ENCODE measurements at places on chromosomes 6 and 20.
A peak's percentile ranks its signal among the peaks of the same experiment; 100 is the strongest.

DNA sequence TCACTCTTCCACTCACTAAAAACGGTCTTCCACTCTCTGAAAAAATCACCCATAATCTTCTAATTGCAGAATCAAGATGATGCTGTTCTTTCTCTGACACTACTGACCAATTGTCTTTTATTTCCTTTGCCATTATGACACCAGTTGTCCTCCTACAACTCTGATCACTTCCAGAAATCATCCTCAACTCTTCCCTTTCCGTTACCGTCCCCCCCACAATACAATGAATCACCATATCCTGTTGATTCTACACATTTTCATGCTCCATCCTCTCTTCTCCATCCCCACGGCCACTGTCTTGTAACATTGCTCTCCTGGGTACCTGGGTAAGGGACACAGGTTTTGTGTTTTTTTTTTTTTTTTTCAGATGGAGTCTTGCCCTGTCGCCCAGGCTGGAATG, 2.5 kb upstream of the PPP2R5D start:
- DNase-seq, result no peak

- DNase-seq, result no peak
Observed at GRCh38 chr20:17967521-17968365, 851 bp downstream of the SNX5 start.

GRCh38 chr6:65123521-65123920, 583.5 kb downstream of the EYS start:
- DNase-seq, result no peak

GRCh38 chr6:164928057-164928727, 381.2 kb downstream of the C6orf118 start:
- no peak for DNase-seq

DNA sequence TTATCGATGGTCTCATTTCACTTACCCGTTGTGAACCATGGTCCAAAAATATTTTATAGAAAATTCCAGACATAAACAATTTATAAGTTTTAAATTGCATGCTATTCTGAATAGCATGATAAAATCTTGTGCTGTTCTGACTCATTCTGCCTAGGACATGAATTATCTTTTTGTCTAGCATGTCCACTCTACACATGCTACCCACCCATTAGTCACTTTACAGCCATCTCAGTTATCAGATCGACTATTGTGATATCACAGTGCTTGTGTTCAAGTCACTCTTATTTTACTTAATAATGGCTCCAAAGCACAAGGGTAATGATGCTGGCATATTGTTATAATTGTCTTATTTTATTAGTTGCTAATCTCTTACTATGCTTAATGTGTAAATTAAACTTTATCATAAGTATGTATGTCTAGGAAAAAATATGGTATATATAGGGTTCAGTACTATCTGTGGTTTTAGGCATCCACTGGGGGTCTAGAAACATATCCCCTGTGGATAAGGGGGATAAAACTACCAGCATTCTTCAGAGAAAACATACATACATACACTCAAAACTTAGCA, 252.0 kb upstream of the HTR1E start:
- no peak for DNase-seq

- no peak for DNase-seq
Observed at GRCh38 chr6:13165502-13166172, 162.7 kb downstream of the TBC1D7 start.

- no peak for DNase-seq
Observed at GRCh38 chr6:128339635-128340450, 180.6 kb downstream of the PTPRK start.

GRCh38 chr6:88472851-88473525, 306.8 kb upstream of the CNR1 start:
- no peak for DNase-seq

DNA sequence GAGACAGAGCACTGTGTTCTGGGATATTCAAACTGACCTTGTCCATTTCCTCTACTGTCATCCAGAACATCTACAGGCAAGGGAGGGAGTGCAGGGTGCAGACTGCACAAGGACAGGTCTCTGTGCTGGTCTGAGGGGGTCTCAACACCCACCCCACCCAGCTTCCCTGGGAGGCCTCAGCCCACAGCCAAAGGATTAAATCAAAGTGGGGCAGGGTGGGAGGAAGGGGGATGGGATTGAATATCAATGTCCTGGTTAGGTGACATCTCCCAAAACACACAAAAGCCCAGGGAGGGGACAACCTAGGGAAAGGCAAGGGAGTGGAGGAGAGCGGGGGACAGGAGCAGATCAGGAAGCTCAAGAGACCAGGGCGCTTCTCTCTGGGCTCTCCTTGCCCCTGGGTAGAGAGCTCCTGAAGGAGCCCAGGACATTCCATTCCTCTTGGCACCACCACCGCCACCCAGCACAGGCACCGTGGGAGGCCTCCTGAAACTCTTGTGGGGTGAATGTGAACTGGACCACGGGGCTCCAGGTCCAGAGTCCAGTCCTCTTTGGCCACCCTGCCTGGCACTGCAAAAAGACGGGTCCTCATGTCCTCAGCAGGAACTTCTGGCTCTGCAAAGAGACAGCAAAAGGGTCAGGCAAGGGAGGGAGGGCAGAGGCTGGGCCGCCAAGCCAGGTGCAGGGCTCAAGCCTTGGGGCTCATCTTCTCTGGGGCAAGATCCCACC, 73.9 kb downstream of the JPH2 start:
- DNase-seq, result no peak

- DNase-seq, result no peak
Observed at GRCh38 chr6:23349521-23350147, 776.4 kb upstream of the NRSN1 start.

DNA sequence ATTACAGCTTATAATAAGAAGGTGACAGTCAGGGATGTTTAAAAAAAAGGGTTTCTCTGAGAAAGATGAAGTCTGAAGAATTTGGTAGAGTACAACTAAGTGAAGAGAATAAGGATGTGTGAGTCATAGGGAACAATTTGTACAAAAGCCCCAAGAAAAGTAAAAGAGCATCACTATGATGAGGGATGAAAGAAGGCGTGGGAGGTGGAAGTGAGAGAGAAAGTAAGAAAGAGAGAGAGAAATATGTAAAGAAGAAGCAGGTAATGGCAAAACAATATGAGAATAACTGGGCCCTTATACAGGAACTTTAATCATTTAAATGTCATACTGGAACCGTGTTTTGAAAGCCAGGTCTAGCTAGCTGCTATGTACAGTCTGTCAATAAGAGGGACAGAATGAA, 179.4 kb downstream of the ASCC3 start:
- DNase-seq, result no peak

DNA sequence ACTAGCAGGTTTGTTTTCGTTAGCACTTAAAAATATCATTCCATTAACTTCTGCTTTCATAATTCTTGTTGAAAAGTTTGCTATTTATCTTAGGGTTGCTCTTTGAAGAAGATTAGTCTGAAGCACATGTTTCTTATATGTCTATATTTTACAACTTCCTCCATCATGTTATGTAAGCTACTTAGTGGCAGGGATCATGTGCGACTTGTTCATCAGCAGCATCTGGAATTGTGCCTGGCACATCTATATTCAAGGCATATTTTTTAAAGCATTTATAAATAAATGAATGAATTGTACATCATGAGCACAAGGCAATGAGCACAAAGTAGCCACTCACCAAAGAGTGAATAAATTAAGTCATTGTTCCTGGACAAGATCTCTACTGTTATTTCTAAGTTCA, 187.2 kb upstream of the COL21A1 start:
- peak; percentile 0 for DNase-seq

- no peak for DNase-seq
Observed at GRCh38 chr6:2666906-2667575, 83.7 kb downstream of the MYLK4 start.

- no peak for DNase-seq
Observed at GRCh38 chr6:134683783-134684422, 266.0 kb downstream of the ALDH8A1 start.

DNA sequence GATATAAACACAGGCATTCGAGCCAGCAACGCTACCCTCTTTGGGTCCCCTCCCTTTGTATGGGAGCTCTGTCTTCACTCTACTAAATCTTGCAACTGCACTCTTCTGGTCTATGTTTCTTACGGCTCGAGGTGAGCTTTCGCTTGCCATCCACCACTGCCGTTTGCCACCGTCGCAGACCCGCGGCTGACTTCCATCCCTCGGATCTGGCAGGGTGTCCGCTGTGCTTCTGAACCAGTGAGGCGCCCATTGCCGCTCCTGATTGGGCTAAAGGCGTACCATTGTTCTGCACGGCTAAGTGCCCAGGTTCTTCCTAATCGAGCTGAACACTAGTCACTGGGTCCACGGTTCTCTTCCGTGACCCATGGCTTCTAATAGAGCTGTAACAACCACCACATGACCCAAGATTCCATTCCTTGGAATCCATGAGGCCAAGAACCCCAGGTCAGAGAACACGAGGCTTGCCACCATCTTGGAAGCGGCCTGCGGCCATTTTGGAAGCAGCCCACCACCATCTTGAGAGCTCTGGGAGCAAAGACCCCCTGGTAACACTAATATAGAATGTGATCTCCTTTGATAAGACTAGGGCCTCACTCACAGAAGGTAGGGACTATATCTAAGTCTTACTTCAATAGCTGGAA, 973 bp downstream of the UBD start:
- DNase-seq, result no peak

GRCh38 chr6:106192824-106193223, 106.7 kb downstream of the PRDM1 start:
- no peak for DNase-seq

- DNase-seq, result no peak
Observed at GRCh38 chr6:167399599-167399998, 74.7 kb downstream of the TTLL2 start.

DNA sequence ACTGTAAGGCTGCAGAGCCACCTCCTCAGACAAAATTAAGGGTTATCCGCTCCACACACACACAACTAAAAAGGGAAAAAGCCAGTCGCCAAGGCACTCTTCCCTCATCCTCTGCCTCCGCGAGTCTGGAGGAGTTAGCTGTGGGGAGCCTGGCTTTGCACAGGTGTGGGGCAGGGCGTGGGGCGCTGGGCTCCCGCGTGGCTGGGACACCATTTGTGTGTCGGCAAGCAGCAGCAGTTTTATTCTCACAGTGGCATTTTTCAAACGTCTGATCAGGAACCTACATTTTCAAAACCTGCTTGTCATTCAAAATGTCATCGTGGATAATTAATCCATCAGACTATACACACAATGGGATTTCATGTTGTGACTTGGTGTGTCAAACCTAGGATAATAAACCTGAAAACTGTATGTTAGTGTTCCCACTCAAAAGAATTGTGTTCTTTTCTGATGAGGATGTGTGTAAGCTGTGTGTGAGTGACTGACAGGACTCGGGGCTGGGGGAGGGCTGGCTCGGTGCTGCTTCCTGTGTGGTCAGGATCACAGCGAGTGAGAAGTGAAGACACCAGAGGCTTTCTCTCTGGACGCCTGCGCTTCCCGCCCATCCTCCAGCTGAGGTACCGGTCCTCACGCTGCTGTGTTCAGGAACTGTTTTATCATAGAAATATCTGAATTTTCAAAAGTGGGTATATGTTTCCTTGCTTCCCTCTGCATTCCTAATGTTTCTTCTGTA, 83.1 kb downstream of the IRF4 start:
- no peak for DNase-seq

GRCh38 chr6:170193326-170193821, 97.5 kb downstream of the DLL1 start:
- no peak for DNase-seq

GRCh38 chr6:7673063-7673536, 52.8 kb upstream of the BMP6 start:
- no peak for DNase-seq

GRCh38 chr20:42429761-42430458, 759.8 kb downstream of the PTPRT start:
- no peak for DNase-seq

- no peak for DNase-seq
Observed at GRCh38 chr20:50673466-50674137, 17.7 kb downstream of the RIPOR3 start.

- no peak for DNase-seq
Observed at GRCh38 chr6:135323979-135324378, 142.9 kb downstream of the MYB start.

DNA sequence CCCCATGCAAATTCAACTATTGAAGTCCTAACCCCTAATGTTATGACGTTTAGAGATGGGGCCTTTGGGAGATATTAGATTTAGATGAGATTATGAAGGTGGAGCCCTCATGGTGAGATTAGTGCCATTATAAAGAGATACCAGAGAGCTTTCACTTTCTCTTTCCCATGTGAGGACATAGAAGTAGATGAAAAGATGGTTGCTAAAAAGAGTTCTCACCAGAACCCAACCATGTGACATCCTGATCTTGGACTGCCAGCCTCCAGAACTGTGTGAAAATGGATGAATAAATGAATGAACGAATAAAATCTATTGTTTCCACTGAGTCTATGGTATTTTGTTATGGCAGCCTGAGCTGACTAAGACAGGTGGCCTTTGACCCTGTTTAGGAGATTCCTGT, 50.6 kb upstream of the FBXO30 start:
- DNase-seq, result no peak

DNA sequence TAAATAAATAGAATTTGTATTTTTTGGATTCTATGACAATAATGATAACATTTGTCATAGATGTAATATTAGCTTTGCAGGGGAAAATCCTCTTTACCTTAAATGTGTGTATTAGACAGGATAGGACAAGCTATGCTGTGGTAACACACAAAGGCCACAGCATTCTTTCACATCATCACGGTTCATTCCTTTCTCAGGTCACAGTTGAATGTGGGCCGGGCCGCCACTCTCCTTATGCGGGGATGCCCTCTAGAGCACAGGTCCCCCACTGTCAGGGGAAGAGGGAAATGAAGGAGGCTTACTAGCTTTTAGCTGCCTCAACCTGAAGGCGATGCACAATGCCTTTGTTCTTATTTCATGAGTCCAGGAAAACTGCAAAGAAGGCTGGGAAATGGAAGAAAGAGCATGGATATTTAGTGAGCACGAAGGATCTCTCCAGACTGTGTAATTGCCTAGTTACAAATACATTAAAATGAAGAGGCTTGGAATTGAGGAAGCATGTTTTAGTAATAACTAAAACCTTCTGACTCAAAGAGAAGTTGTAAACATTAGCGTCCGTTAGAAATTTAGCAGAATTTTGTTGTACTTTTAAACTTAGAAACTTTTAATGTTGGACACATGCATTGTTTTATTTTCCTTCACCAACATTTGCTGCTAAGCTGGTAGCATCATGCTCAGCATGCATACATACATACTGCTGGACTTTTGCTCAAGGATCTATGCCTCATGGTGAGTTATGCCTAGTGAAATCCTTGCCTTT, 248.9 kb upstream of the FOXQ1 start:
- no peak for DNase-seq

- no peak for DNase-seq
Observed at GRCh38 chr6:34985236-34985635, 96.2 kb downstream of the ANKS1A start.

DNA sequence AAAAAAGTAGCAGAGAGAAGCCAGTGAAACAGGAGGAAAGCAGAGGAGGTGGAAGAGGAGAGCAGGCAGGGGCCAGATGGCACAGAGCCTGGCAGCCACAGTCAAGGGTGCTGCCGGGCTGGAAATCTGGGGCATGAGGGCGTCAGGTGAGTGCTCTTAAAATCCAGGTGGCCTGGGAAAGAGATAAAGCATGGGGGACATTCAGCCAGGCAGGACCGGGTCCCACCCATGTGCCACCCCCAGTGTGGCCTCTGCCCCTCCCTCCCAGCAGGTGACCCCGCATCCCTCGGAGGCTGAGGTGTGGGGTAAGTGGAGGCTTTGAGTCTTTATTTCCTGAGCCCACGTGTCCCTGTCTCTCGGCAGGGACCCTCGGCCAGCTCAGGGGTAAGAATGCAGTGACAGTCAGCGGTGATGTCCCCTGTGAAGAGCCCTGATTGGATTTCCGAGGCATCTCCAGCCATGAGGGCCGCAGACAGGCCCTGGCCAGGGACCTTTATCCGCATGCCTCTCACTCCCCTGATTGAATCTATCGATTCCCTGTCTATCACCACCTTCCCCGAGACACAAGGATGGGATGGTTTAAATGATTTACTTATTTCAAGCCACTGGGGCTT, 33.8 kb upstream of the SULF2 start:
- no peak for DNase-seq
